PC-9 (cell line): ENCODE measurements at places on chromosomes 7 and 10.

DNA sequence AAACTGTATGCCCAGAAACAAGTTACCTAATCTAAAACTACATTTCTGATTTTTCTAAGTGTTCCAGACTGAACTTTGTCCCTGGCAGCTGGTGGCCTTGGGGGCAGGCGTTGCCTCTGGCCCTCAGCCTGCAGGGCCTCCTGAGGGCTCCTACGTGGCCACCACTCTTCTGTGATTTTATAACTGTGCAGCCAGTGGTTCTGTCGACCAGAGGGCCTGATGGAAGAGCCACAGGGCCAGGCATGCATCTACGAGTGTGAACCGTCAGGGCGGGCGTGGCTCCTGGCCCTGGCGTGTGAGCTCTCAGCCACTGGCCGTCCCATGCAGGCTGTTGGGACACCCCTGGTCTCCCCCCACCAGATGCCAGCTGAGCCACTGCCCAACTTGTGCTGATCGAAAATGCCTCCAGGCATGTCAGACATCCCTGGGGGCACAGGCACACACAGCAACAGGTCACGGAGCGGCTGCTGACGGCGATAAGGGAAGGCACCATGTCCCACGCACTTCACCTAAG, 173.4 kb downstream of the ZMYND11 start:
- no peak for DNase-seq

DNA sequence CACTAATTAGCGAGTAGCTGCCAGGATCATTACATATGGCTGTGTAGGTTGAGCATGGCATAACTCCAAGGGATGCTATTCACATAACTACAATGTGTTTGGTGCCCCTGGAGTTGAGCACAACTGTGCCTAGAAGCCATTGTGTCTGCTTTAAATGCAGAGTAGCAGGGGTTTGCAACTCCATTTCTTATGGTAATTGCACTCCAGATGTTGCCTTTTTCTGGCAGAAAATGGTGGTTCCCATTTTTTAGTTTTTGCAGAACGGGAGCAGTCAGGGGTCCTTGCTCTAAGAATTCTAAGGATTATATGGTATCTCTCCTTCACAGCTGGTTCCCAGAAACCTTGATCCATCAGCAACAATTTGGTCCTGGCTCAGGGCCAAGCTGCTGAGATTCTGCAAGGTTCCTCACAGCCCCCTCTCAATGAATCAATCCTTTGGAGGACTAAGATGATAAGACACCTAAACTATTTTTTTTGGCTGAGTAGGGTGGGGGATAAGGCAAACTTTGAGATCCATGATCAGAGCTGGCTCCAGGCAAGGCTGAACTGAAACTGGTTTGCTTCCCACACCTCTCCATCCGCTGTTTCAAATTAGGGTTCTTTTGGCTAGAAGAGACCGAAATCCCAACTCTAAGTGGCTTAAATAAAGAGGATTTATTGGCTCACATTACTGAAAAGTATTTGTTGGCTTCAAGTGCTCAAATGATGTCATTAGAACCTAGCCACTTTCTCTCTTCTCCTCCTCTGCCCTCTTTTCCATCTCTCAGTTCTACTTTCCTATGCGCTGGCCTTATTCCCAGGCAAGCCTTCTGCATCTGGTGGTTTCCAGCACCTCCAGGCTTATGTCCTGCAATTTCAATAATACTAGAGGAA, 97.5 kb upstream of the CCDC6 start:
- no peak for DNase-seq

DNA sequence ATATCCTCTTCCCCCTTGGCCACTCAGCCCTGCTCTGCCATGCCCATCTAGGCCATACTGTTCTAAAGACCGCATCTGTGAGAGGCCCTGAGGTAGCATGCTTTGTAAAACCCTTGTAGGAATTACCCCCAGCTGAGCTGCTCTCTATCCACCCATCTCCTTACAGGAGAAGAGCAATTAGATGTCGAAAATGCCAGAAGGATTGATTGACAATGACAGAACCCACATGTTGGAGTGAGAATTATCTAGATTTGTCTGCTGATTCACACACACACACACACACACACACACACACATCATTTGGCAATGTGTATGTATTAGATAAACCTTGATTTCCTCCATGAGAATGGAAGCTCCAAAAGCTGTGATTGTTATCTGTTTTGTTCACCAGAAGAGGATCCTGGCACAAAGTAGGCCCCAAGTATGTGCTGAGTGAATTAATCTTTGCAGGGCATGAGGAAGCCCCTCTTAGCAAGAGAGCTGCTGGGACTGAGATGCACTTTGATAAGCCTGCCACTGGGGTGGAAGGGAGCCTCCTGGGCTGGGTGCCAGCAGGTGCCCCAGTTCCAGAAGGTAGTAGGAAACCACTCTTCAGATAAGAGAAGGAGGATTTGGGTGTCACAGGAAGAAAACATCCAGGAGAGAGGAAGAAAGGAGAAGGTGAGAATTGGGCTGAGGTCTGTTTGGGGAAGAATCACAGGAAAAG, 187.5 kb upstream of the ADO start:
- DNase-seq = no peak

- DNase-seq = no peak
These were observed 24.8 kb downstream of the ARL4A start for GRCh38 chr7:12712236-12712635.

- DNase-seq = no peak
These were observed 54.3 kb upstream of the DPYSL4 start for GRCh38 chr10:132132421-132132841.

DNA sequence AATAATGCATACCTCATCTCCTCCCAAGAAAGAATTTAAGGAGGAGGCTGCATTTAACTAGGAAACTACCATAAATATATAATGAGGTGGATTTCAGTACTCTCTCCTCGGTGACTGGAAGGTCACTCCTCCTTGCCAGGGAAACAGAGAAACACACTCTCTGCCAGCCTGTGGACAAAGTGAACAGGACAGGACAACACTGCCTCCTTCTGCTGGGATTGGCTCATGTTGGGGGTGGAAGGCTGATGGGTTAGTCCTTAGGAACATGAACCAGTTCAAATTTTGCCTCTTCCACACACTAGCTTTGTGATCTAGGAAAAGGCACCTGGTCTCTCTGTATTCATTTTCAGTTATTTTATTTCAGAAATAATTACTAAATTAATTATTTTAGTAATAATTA, 50.6 kb upstream of the STEAP4 start:
- peak; percentile 33 for DNase-seq

DNA sequence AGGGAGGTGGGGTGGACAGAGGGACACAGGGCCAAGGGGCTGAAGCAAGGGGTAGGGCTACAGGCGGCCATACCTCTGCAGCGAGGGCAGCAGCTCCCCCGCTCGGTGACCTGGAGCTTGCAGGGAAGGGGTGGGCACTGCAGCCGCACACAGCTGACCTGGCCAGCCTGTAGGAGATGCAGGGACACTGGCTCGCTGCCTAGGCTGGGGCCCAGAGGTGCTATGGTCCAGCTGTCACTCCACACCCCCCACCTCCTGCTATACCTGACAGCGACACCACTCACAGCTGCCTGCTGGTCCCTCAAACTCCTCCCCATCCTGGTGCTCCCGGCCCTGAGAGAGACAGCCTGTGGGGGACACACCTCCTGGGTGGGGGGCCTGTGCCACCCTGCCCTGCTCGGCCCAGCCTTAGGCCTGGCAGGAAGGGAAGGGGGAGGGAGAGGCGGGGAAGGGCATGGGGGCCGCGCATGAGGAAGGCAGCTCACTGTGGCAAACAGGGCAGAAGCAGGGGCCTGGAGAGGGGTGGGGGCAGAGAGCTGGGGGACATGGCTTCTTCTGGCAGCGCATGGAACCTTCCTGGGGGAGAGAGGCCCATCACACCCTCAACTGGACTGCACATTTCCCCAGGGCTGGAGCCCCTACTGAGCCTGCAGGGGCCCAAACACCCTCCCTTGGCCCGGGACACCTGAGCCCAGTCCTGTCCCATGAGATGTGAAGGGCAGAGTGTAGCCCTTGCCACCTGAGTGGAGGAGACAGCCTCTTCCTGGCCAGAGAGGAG, 23.9 kb downstream of the ATP6V1F start:
- DNase-seq = no peak

DNA sequence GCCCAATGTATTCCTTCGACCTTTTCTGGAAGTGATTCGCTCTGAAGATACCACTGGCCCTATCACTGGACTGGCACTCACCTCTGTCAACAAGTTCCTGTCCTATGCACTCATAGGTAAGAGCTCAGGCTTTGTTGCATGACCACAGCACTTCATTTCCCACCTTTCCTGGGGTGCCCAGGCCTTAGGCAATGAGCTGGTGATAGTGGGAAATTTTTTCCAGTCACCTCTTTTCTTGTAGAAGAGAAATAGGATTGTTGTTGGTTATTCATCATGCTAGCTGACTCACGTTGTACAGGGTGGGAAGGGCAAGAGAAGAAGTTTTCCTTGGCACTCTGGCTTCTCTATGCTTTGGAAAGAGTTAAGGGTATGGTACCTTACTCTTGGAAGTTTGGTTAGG, 51.4 kb upstream of the NFKB2 start:
- no peak for DNase-seq

DNA sequence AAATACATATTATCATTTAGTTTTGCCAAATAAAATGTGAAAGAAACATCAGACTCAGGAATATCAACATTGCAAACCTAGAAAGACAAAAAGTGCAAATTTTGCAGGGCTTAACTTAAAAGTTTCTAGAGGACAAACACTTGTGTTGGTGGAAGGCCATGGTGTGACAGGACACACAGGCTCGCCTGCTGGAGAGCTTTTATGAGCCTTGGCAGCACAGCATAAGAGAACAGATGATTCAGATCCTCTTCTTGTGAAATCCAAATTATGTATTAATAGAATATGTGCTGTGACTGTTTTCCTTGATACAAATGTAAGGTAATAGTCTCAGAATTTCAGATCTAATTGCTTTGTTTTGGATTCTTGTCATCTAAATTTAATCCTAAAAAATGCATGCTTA, 72.9 kb upstream of the ABCB5 start:
- DNase-seq = no peak

DNA sequence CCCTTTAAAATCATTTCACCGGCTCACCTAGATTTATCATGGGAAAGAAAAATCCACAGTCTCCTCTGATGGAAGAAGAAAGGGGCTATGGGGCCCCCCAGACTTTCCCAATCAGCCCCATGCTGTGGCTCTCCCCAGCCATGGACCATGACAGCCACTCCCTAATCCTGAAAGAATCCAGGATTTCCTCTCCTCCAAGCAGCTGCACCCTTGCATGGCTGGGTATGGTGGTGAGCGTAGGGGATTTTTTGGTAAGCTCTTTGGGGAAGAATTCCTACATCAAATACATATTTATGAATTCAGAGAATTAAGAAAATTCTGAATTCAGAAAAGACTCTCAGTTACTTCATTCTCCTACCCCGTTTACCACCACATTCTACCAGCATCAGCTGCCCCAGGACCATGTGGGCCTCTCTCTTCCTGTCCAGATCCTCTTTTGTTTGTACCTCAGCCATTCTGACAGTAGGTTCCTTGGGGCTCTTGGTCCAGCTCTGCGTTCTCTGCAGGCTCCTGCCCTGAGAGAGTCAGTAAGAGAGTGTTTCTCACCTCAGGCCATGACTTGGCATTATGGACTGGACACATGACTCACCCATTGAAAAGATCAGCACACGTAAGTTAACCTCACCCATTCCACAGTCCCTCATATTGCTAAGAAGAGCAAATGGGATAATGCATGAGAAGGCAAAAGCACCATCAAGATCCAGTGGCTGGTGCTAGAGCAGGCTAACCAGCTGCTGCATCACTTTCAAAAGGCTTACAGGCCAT, 337.8 kb downstream of the ELMO1 start:
- no peak for DNase-seq

DNA sequence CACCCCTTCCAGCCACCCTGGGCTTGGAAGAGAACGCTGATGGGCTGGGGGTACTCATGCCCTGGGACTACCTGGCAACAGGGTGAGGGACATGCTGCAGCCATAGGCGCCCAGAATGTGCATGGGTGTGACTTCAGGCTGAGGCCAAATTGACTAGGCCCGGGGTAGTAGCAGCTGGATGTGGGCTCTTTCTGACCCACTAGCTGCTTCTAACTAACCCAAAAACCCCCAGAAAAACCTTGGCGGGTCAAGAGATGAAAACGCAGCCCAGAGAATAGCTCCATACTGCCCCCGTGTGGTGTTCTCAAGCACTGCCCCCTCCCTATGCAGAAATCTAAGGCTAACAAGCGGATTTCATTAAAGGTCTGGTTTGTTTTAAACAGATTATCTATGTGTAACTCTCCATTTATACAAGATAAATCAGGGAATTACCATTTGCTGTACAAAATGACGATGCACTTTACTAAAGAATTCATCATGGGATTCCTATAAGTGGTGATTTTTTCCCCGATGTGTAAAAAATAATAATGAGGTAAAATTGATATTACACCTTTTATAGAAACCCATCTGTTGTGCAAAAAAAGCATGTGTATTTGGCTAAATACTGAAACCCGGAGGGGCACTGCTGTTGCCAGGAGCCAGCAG, 4.2 kb downstream of the SMARCD3 start:
- DNase-seq = no peak

GRCh38 chr10:119700321-119700954, 25.4 kb upstream of the INPP5F start:
- DNase-seq = no peak

DNA sequence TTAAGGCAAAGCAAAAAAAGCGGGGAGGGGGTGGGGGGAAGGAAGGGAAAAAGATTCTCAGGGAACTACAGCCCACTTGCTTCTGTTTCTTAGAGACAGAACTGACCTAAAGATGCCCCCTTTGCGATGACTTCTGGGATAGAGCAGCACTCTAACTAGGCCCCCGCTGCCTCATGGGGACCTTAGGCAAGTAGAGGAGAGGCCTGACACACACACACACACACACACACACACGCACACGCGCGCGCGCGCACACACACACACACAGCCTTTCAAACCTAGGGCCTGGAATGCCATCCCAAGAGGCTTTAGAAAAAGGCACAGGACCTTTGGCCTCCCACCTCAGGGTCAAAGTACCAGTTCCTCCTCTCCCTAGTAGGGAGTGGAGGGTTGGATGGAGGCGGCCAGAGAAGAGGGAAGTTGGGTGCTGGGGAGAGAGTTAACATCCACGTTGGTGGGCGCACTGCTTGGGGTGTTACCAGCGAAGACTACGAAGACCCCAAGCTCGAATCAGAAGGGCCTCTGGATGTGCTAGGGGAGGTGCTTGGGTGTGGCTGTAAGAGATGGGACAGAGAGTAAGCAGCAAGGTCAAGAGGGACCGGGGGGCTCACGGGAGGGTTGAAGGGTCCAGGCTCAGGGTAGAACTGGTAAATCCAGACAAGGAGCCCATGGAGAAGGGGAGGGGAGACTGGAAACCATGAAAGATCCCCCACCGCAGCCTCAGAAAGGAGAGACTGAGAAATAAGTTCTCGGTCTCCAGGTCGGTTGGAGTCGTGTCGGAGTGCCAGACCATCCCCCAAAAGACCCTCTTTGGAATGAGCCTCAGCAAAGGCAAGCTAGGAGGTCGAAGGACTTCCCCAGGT, 1.2 kb upstream of the COL1A2 start:
- DNase-seq = no peak

- DNase-seq = no peak
These were observed 75.5 kb downstream of the KLF6 start for GRCh38 chr10:3709456-3710060.

DNA sequence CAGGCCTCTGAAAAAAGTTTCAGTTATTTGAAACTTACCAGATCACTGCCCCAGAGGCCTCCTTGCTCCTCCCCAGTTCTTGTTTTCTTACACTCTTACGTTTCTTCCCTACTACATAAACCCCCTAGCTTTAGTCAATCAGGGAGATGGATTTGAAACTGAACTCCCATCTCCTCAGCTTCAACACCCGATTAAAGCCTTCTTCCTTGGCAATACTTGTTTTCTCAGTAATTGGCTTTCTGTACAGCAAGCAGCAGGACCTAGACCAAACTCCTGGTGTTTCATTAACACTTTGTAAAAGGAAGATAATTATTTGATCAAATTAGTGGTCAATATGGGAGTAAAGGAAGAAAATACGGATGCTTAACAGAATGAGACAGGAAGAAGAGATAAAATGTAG, 870.4 kb downstream of the PCDH15 start:
- DNase-seq = no peak

GRCh38 chr10:72276421-72277339, 3.0 kb downstream of the DDIT4 start:
- DNase-seq = no peak
